HFF-Myc (cell line): ENCODE measurements at places on chromosomes 2 and 18.

DNA sequence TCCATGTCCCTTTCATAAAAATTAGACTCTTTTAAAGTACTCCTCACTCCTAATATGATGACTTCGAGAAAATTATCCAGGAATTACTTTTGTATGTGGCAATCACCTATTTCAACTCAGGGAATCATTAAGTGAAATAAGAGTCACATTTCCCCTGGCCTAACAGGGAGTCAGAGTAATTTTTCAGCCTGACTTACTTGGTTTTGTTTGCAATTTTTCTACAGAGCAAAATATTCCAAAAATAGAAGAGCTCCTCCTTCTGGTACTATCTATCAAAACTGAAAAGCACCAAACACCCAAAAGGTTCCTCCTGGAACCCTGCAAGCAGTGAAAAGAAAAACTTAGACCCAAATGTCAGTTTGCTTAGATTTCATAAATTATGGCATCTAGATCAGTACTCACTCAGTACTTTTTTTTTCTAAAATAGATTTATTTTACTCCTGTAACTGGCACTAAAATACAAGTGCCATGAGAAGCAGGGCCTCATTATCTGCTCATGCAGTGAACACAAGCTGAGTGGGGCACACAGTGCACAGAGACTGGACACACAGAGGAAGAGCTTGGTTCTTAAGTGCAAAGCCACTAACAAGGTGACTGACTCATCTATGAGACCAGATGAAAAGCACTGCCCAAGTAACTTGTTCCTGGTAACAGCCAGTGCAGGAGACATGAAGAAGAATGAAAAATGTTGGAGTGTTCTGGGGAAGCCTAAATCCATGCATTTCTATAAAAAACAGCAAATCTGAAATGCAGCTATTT, 28.7 kb downstream of the ACAA2 start:
- DNase-seq = no peak

- no peak for DNase-seq
These were observed 109.4 kb downstream of the GYPC start for GRCh38 chr2:126765395-126765794.

DNA sequence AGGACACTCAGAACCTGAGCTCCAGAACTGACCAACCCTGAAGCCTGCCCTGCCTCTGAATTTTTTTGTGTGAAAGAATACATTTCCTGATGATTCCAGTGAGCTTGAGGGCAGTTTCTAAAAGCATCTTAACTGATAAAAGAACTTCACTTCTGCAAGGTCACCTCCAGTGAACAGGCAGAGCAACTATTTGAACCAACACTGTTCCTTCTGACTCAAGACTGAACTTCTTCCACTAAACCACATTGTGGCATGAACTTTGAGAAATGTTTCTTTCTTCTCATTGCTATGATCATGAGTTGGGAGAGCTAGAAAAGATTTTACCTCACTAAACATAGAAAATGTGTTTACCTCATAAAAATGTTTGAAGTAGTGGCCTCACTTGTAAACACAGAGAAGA, 83.8 kb upstream of the SERTAD2 start:
- DNase-seq = no peak

- DNase-seq = no peak
These were observed 316 bp downstream of the WDR12 start for GRCh38 chr2:202911203-202911511.

DNA sequence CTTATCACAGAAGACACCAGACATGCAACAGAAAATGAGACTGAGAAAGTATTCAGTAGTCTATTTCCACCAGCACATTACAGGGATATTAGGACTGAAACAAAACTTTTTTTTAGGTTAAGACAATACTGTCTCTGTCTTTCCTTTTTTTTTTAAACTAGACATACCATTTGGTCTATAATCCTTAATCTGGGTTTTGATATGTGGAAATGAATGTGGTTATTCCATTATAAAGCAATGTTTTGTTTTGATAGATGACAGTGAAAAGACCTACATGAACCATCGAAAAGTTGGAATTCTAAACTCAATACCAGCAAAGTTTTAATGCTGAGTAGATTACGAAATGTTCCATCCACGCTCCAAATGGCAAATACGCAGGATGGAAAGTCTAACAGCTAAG, 123.4 kb downstream of the TCF4 start:
- DNase-seq = no peak

GRCh38 chr2:101790857-101791256, 93.3 kb downstream of the MAP4K4 start:
- peak; percentile 91 for DNase-seq

DNA sequence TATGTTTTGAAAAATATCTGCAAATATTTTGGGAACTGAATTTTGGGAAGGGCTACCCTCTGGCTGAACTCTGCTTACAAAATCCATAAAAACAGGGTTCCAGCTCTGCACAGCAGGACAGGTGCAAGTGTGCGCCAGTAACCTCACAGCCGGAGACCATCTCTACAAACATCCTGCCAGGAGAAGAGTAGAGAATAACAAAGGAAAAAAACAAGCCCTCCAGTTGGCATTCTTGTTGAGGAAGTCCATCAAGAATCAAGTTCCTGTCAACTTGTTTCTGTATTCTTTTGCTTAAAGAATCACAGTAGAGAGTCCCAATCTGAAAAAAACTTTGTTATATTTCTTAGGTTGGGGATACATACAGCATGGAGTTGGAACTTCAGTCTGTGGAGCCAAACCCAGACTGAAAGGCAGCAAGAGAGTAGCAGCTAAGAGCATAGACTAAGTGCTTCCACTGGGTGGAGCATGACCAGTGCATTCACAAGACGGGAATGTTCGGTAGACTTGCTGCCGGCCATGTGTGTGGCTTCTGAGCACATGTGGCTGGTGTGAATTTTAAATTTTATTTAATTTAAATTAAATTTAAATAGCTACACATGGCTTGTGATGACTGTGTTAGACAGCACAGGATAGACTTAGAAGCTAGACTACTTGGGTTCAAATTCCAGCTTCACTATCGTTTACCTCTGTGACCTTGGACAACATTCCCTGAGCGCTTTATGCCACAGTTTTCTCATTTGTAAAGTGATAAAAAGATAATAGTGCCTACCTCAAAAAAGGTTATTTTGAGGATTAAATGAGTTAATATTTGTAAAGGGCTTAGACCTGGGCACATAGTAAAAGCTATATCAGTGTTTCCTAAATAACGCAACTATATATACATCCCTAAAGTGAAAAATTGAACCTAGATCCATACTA, 41.9 kb downstream of the SPTBN1 start:
- DNase-seq = peak; percentile 29
